ENCODE measurements at places on chromosomes 16 and 17. TPM values are rescaled to one million over a fixed set of nuclear protein-coding genes. Genes with fewer than 3 reads are reported as not detected.

KRTAP9-4 gene
- not detected for total RNA-seq

NIP7 gene
- 72.8 TPM for total RNA-seq

SHPK gene
- 27.9 TPM for total RNA-seq

RNF43 gene
- total RNA-seq = 0.42 TPM

ABCA6 gene
- total RNA-seq = not detected

SMURF2 gene
- total RNA-seq = 33.0 TPM

RHBDF1 gene
- total RNA-seq = 34.6 TPM

KRT15 gene
- 0.87 TPM for total RNA-seq

TLCD2 gene
- total RNA-seq = 1.5 TPM

MT1F gene
- 26.1 TPM for total RNA-seq

GAS2L2 gene
- not detected for total RNA-seq

TMEM100 gene
- not detected for total RNA-seq

- H3K4me1 ChIP-seq = peaks cover 6% of the 10 kb centered on the region
- H3K27ac ChIP-seq = no peak overlapping the region
- H3K27me3 ChIP-seq = no peaks in the 10 kb centered on the region
- peak; percentile 44 for DNase-seq
Measured at GRCh38 chr16:75108792-75109731, 7.5 kb downstream of the LDHD start.

GRCh38 chr16:12314653-12315185, 338.2 kb downstream of the SNX29 start:
- no peak overlapping the region for H3K27ac ChIP-seq
- H3K36me3 ChIP-seq = no peaks in the 10 kb centered on the region
- H3K4me1 ChIP-seq = peaks cover 10% of the 10 kb centered on the region

GRCh38 chr17:45013021-45013997, 38.1 kb downstream of the DCAKD start:
- DNase-seq = peak; percentile 63
- H3K27me3 ChIP-seq = peaks cover 2% of the 10 kb centered on the region
- H3K4me3 ChIP-seq = no peak overlapping the region
- no peak overlapping the region for H3K27ac ChIP-seq
- no peaks in the 10 kb centered on the region for H3K36me3 ChIP-seq

- no peak for DNase-seq
- peaks cover 2% of the 10 kb centered on the region for H3K4me1 ChIP-seq
- no peaks in the 10 kb centered on the region for H3K27me3 ChIP-seq
- H3K27ac ChIP-seq = no peak overlapping the region
- H3K4me3 ChIP-seq = no peak overlapping the region
Measured at GRCh38 chr17:40331743-40332641, 23.0 kb downstream of the RARA start.

DNA sequence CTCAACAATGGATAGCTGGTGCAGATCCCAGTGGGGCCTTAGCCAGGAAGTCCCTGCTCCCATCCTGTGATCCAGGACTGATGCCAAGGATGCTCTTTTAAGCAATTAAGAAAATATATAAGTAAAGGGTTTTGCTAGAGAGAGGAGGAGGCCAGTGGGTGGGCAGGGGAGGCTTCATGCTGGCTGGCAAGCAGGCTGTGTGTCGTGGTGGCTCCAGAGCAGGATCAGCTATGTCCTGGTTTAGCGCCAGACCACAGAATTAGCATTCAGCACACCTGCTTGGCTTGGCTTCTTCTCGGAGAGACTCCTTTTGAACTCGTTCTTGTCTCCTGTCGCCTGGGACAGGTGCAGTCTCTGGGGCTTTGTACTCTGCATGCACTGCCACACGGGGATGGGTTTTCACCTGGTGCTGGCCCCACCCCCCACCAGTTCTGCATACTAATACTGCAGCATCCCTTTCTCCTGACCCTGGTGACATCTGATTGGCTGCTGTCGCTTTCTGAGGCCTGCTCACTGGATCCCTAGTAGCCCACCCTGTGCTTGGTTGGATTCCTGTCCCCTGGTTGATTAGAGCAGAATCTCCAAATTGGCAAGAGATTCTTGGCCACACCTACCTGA, 66.1 kb downstream of the PLD6 start:
- no peaks in the 10 kb centered on the region for H3K27me3 ChIP-seq
- no peaks in the 10 kb centered on the region for H3K4me1 ChIP-seq
- no peak overlapping the region for H3K27ac ChIP-seq
- peak; percentile 64 for DNase-seq

GRCh38 chr16:13429416-13429815, 490.5 kb upstream of the ERCC4 start:
- H3K4me1 ChIP-seq = no peaks in the 10 kb centered on the region
- no peaks in the 10 kb centered on the region for H3K27me3 ChIP-seq
- DNase-seq = no peak
- H3K4me3 ChIP-seq = no peak overlapping the region
- H3K36me3 ChIP-seq = peaks cover 8% of the 10 kb centered on the region

DNA sequence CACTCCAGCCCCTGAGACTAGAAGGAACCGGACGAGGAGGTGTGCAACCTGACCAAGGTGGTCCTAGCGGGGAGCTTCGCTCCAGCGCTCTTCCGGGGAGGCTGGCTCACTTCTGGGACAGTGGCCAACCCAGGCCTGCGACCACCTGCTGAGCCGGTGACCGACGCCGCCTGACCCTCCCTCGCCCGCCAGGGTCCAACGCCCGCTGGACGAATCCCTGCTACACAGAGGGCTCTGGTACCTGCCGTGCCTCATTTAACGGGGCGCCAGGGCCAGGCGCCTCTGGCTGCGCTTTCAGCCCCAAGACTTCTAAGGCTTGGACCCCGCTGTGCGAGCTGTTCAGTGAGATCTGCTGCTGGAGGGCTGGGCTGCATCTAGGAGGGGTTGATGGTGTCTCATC, 99.5 kb upstream of the KCNJ18 start:
- no peak overlapping the region for H3K27ac ChIP-seq
- H3K4me3 ChIP-seq = no peak overlapping the region
- DNase-seq = no peak
- H3K36me3 ChIP-seq = peaks cover 28% of the 10 kb centered on the region

DNA sequence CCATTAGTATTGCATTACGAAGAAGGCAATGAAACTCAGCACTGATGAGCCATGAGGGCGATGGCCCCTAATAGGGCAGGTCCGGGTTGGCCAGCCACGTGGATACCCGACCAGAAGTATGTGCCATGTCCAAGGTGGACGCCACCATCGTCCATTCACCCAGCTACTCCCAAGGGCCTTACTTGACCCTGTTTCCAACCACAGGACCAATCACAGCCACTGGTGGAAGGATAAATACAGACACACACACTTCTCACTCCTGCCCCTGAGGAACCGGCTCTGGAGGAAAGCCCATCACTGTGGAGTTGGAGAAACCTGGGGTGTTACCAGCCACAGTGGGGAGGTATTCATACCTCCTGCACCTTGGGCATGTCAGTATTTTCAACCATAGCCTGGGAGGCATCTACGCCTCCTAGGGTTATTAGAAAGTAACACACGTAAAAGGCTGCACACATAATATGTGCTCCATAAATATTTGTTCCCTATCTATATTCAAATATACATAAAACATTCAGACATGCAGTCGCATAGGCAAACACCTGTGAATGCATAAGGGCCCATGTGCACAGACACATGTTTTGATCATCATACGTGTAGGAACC, 5.4 kb upstream of the ITGA3 start:
- H3K4me3 ChIP-seq = no peak overlapping the region
- H3K4me1 ChIP-seq = peaks cover 13% of the 10 kb centered on the region
- no peaks in the 10 kb centered on the region for H3K36me3 ChIP-seq
- DNase-seq = no peak

- no peak overlapping the region for H3K4me3 ChIP-seq
- no peaks in the 10 kb centered on the region for H3K4me1 ChIP-seq
- no peak overlapping the region for H3K27ac ChIP-seq
- no peaks in the 10 kb centered on the region for H3K36me3 ChIP-seq
- no peaks in the 10 kb centered on the region for H3K27me3 ChIP-seq
Measured at GRCh38 chr16:66473654-66474519, 46.8 kb downstream of the BEAN1 start.

GRCh38 chr17:76920364-76921139, 52.3 kb downstream of the MGAT5B start:
- no peaks in the 10 kb centered on the region for H3K36me3 ChIP-seq
- H3K4me1 ChIP-seq = no peaks in the 10 kb centered on the region
- no peak overlapping the region for H3K4me3 ChIP-seq
- H3K27me3 ChIP-seq = no peaks in the 10 kb centered on the region
- no peak overlapping the region for H3K27ac ChIP-seq

- H3K4me3 ChIP-seq = no peak overlapping the region
- H3K27me3 ChIP-seq = no peaks in the 10 kb centered on the region
- no peak overlapping the region for H3K27ac ChIP-seq
- no peak for DNase-seq
- H3K4me1 ChIP-seq = no peaks in the 10 kb centered on the region
Measured at GRCh38 chr17:70702683-70703255, 533.4 kb downstream of the KCNJ2 start.

- no peak for DNase-seq
- no peaks in the 10 kb centered on the region for H3K27me3 ChIP-seq
- H3K4me3 ChIP-seq = no peak overlapping the region
- H3K27ac ChIP-seq = no peak overlapping the region
- no peaks in the 10 kb centered on the region for H3K36me3 ChIP-seq
Measured at GRCh38 chr17:63099425-63099824, 133.4 kb downstream of the TANC2 start.

- no peak overlapping the region for H3K4me3 ChIP-seq
- H3K36me3 ChIP-seq = no peaks in the 10 kb centered on the region
- H3K27ac ChIP-seq = no peak overlapping the region
- DNase-seq = no peak
- H3K4me1 ChIP-seq = no peaks in the 10 kb centered on the region
Measured at GRCh38 chr17:1224330-1224729, 44.5 kb upstream of the ABR start.

- no peak overlapping the region for H3K27ac ChIP-seq
- H3K4me1 ChIP-seq = no peaks in the 10 kb centered on the region
- H3K36me3 ChIP-seq = 0 out of 2 replicates have a peak, but pooled peaks cover 3% of the 10 kb centered on the region
- no peak for DNase-seq
Measured at GRCh38 chr16:83045790-83046189, 419.0 kb downstream of the CDH13 start.

GRCh38 chr17:10055262-10055975, 143.0 kb downstream of the GAS7 start:
- H3K4me3 ChIP-seq = no peak overlapping the region
- no peak overlapping the region for H3K27ac ChIP-seq
- H3K36me3 ChIP-seq = peaks cover 5% of the 10 kb centered on the region

- no peak overlapping the region for H3K4me3 ChIP-seq
- peaks cover 3% of the 10 kb centered on the region for H3K4me1 ChIP-seq
- H3K36me3 ChIP-seq = no peaks in the 10 kb centered on the region
- no peaks in the 10 kb centered on the region for H3K27me3 ChIP-seq
Measured at GRCh38 chr17:13931800-13932460, 137.4 kb upstream of the COX10 start.

GRCh38 chr17:65541453-65541852, 20.0 kb downstream of the AXIN2 start:
- peaks cover 18% of the 10 kb centered on the region for H3K4me1 ChIP-seq
- H3K4me3 ChIP-seq = no peak overlapping the region
- no peaks in the 10 kb centered on the region for H3K27me3 ChIP-seq
- no peak overlapping the region for H3K27ac ChIP-seq
- no peak for DNase-seq

GRCh38 chr17:6712058-6712853, 913 bp downstream of the SLC13A5 start:
- no peak overlapping the region for H3K27ac ChIP-seq
- no peaks in the 10 kb centered on the region for H3K36me3 ChIP-seq
- H3K27me3 ChIP-seq = peaks cover 9% of the 10 kb centered on the region
- 0 out of 2 replicates have a peak, but pooled peaks cover 2% of the 10 kb centered on the region for H3K4me1 ChIP-seq
- DNase-seq = peak; percentile 89

DNA sequence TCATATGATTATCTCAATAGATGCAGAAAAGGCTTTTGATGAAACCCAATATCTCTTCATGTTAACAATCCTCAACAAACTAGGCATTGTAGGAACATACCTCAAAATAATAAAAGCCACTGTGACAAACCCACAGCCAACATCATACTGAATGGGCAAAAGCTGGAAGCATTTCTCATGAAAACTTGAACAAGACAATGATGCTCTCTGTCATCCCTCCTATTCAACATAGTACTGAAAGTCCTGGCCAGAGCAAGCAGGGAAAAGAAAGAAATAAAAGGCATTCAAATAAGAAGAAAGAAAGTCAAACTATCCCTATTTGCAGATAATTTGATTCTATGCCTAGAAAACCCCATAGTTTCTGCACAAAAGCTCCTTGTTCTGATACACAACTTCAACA, 999.2 kb upstream of the GOT2 start:
- H3K27me3 ChIP-seq = no peaks in the 10 kb centered on the region
- H3K4me1 ChIP-seq = no peaks in the 10 kb centered on the region
- no peak overlapping the region for H3K27ac ChIP-seq
- H3K4me3 ChIP-seq = no peak overlapping the region

- no peaks in the 10 kb centered on the region for H3K36me3 ChIP-seq
- no peaks in the 10 kb centered on the region for H3K27me3 ChIP-seq
- H3K27ac ChIP-seq = no peak overlapping the region
- DNase-seq = no peak
- H3K4me1 ChIP-seq = peaks cover 8% of the 10 kb centered on the region
Measured at GRCh38 chr16:14280541-14280940, 209.4 kb downstream of the MRTFB start.

DNA sequence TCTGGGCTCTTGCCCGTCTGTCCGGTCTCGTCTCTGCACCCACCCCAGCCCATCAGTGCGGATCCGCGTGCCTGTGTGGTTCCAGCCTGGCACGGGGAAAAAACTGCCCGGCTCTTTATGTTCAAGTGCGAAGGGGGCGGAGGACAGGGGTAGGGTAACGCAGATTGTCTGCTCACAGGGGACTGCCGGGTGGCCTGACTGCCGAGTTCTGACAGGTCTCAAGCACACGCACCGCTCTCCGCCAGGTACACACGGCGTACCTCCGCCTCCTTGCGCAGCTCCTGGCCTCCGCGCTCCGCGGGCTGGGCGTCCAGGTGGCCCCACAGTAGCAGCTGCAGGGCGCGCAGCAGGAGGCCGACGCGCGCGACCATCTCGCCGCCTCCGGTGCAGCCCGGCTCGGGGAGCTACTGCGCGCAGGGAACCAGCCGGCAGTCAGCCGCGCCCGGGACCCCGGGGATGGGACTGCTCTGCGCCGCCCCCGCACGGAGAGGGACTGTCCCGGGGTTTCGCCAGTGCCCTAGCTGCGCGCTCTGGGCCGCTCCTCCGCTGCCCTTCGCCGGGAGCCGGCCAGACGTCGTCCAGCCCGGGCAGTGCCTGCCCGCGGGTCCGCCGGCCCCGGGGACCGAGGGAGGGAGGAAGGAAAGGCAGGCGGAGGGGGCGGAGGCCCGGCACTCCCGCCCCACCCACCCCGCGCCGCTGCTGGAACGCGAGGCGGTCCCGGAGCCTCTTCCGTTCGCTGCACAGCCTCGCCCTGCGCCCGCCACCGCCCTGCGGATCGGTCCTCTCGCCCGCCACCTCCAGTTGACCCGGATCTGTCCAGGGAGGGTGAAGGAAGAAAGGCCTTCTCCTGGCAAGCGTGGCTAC, at the start of gene MMP28:
Gene MMP28 (minus strand): TSS at position 635 of the 864 bp plus-strand sequence. CDS start 264 bp downstream, at position 371.
- DNase-seq = peak; percentile 63
- H3K4me1 ChIP-seq = 0 out of 2 replicates have a peak, but pooled peaks cover 2% of the 10 kb centered on the region
- H3K27me3 ChIP-seq = peaks cover 33% of the 10 kb centered on the region
- peak within 1 kb of the TSS; percentile 79 for H3K4me3 ChIP-seq
- no peak within 1 kb of the TSS for H3K27ac ChIP-seq

GRCh38 chr16:14017886-14018285, 53.2 kb upstream of the MRTFB start:
- H3K27ac ChIP-seq = no peak overlapping the region
- peaks cover 6% of the 10 kb centered on the region for H3K4me1 ChIP-seq
- no peak for DNase-seq

Data from H9 (cell line).